ENCODE measurements at places on chromosomes 4 and X. TPM values are rescaled to one million over a fixed set of nuclear protein-coding genes. Genes with fewer than 3 reads are reported as not detected.

Gene LNX1
- 0.03 TPM for total RNA-seq

Gene MAGEA9
- not detected for total RNA-seq

Gene TSPAN5
- total RNA-seq = 13.1 TPM

Gene TMEM31
- not detected for total RNA-seq

Gene GPRIN3
- 2.2 TPM for total RNA-seq

Gene ZNF630
- 0.20 TPM for total RNA-seq
